ENCODE measurements at places on chromosomes 3 and 15.

GRCh38 chr15:39365873-39366272 lies 215.0 kb upstream of the THBS1 start:
- DNase-seq = no peak

DNA sequence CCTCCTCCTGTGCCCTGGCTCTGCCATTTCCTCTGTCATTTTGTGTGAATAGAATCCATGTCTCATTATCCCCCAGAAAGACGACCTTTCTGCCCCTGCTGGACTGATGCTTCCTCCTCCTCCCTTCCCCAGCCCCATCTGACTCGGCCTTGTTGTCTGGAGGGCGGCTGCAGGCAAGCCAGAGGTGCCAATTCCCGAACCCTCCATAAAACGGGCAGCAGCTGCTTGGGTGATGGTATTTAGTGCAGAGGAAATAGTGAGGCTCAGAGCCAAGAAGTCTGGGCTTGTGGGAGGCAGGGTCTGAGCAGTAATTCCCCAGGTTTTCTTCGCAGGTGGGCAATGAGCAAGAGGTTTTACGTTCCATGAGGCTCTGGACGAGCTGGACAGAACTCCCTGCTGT lies 71.2 kb downstream of the ITGA11 start:
- no peak for DNase-seq

DNA sequence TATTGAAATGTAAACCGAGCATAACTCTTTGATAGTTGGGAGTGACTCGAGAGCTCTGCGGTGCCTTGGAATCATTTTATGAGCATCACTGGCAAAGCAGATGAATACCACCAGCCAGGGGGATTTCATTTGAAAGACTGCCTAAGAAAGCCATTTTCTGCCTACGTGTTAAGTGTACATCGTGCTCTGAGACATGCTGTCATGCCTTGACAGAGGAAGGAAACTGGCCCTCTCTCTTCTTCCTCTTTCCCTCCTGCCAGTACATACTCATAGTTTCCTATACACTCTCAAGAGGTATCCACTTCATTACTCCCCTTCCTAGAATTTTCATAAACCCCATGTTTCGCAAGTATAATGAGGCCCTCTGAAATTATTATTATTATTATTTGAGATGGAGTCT lies 8.8 kb downstream of the BCL2A1 start:
- DNase-seq = no peak

GRCh38 chr3:23113455-23114171 lies 89.5 kb upstream of the UBE2E2 start:
- no peak for DNase-seq

DNA sequence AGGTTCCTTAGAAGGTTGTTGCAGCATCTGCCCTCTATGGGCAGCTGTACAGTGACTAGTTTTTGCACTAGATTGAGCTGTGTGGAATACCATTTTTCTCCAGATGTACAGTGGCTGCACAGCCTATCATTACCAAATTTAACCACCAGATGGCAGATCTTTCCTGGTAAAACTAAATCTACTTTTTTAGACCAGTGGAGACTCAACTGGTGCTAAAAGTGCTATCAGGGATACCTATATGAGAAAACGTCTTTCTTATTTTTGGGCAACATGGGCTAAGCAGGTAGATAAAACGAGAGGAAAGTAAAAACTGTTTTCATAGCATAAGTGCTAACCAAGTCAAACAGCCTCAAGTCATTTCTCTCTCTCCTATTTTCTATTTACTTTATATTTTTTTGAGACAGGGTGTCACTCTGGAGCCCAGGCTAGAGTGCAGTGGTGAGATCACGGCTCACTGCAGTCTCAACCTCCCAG lies 21.2 kb downstream of the IGSF10 start:
- DNase-seq = no peak

- DNase-seq = no peak
These were observed 61.5 kb downstream of the SEMA3G start for GRCh38 chr3:52383446-52383845.

DNA sequence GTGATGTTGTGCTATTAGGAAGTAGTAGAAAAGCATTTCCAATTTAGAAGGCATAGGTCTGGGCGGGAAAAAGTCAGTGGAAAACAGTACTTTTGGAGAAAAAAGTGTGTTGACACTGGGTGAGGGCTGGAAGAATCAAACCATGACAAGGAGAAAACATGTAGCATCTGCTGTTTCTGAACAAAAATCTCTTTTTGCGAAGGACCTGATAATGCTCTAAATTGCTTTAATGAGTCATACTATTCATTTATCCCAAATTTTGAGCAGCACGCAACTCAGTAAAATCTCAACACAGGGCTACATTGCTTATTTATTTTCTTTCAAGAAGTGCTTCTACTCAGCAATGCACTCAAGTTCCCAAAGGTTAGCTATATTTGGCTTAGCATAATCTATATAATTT lies 292.7 kb downstream of the DIPK2A start:
- DNase-seq = no peak

- no peak for DNase-seq
These were observed 187.4 kb downstream of the MECOM start for GRCh38 chr3:169475978-169476698.

DNA sequence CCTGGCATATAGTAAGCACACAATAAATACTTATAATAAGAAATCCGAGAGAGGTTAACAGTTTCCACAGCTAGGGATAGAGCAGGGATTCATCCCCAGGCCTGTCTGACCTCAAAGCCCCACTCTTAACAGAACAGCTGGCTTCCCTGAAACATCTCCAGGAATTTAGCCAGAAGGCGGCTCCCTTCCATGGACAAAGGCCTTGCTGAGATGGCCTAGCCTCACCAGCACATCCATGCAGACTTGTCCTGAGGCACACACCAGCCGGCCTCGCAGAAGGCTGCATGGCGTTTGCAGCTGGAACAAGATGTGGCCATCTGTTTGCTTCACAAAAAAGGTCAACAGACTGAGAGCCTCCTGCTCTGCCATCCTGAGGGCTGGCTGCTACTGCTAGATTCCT lies 245.4 kb downstream of the SLCO3A1 start:
- no peak for DNase-seq

GRCh38 chr15:101501703-101502373 lies 12.3 kb upstream of the PCSK6 start:
- DNase-seq = peak; percentile 17

DNA sequence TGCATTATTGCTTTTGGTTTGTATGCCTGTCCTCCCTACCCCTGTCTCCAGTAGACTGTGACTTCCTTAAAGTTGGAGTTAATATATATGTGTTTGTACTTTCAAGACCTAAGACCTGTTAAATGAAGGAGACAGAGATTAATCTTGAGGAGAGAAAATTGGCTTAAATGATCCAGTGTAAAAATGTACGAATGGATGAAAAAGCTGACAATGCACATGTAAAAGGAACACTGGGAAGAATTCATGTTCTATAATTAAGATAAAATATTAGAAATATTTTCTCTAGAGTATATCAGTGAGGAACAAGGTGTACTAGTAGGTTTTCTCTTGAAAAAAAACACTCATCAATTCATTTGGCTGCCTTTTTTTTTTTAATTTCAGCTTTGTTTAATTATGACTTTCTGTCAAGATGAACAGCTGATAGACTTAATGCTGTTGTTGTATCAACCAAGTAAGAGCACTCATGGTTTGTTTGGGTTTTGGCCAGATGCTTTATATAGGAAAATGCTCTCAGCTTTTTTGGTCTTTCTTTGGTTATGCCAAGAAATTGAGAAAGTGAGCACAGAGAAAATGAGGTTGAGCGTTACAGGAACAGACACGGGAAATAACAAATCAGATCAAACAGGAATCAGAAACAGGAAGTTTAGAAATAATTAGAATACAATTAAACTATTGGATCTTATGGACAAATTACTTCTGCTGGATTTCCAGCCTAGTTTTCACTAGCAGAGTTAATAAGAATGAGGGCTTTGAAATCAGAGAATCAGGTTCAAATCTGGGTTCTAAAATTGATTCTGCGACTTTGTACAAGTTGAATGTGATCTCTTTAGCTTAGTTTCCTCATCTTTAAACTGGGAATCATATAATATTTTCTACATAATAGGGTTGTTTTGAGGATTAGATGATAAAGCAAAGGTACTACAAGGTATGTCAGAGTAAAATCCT lies 38.3 kb upstream of the AADAC start:
- no peak for DNase-seq

DNA sequence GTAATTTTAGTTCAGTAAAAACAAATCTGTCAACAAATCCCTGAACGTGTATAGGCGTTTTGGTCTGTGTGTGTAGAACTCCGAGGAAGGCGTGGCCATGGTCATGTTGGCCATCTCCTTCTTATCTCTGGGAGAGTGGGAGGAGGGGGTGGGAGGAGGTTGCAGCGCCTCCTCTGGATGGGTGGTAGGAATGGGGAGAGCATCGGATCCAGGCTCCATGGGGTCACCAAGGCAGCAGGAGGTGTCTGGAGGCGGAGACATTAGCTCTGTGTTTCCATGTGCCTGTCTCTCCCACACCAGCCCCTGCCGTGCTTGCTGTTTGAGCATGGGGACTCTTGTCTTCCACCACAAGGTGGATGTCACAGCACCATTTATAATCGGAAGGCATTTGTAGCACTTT lies 34.5 kb upstream of the TRPM1 start:
- DNase-seq = no peak

DNA sequence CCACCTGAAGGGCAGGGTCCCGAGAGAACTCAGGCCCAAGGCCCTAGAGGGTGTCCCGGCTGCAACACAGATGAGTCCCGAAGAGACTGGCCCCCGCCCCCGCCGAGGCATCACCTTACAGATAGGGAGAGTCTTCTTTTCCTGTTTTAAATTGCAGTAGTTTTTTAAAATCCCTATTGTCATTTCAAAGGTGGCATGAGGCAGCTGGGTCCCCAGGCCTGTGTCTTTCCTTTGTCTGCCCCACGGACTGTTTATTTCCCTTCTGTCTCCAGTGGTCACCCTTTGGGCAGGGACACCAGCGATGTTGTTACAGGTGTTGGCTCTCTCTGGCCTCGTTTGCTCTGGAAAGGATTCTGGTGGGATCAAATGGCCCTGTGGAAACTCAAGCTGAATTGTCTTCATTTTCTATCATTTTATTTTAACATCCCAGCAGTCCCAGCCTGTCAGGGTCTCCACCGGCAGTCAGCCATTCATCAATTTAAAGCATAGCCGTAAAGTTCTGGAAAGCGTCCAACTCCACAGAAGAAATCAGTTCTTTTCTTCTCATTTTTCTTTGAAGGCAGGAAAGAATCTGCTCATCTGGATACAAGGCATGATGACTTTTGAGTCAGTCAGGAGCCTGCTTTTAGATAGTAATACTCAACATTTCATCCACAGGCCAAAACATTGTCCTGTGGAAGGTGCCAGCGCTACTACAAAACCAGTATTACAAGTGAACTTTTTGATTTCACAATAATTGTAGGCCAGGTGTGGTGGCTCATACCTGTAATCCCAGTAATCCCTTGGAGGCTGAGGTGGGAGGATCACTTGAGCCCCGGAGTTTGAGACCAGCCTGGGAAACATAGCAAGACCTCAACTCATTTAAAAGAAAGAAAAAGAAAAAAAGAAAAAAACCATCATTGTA lies 96.2 kb downstream of the HES1 start:
- no peak for DNase-seq

DNA sequence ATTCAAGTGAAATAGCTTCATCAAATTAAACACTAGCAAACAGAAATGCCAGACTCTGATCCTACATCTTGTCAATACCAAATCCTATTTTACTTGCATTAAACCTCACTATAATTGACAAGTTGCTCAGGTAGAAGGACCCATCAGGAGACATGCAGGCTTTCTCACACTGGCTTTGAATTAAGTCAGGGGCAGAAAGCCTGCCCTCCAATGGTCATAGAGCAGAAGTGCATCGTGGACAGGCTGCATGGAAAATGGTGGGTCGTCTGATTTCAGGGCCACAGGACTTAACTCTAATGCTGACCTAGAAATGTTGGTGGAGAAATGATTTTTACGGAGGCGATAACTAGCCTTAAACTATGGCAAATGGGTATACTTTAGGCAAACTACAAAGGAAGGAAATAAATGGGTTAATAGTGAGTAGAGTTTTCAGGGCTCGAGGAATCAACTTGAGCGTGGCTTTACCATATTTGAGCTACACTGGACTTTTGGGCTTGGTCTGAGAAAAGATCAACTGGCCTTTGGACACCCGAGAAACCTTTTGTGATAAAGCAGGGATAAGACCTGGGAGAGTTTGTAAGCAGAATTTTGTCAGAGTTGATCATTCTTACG lies 283.9 kb downstream of the GRM7 start:
- no peak for DNase-seq

DNA sequence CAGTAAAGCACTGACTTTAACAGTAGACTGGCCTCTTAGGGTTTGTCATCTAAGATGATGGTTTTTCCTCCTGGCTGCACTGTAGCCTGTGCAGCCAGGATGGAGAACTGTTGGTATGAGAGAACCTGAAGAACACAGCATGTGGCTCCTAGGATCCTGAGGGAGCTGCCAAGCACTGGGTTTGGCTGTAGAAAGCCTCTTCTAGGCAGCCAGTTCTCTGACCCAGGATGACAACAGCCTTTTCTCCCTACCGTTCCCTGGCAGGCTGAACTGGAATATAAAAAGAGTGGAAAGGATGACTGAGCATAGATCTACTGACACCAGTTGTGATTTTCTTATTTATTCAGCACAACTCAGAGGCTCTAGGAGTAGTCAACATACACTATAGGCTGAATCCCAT lies 34.3 kb upstream of the MANF start:
- no peak for DNase-seq

- DNase-seq = no peak
These were observed 40.3 kb upstream of the TSEN2 start for GRCh38 chr3:12443781-12444522.

Measured in activated CD8-positive, alpha-beta memory T cell treated with anti-CD3 and anti-CD28 coated beads for 1 hour (primary cell).